Activated CD8-positive, alpha-beta T cell treated with anti-CD3 and anti-CD28 coated beads, Interleukin-2, amount 10 ng/mL, durations not matched to agents 7 days and 5 days (primary cell): ENCODE measurements at places on chromosomes 3 and 15. TPM values are rescaled to one million over a fixed set of nuclear protein-coding genes. Genes with fewer than 3 reads are reported as not detected.

DNA sequence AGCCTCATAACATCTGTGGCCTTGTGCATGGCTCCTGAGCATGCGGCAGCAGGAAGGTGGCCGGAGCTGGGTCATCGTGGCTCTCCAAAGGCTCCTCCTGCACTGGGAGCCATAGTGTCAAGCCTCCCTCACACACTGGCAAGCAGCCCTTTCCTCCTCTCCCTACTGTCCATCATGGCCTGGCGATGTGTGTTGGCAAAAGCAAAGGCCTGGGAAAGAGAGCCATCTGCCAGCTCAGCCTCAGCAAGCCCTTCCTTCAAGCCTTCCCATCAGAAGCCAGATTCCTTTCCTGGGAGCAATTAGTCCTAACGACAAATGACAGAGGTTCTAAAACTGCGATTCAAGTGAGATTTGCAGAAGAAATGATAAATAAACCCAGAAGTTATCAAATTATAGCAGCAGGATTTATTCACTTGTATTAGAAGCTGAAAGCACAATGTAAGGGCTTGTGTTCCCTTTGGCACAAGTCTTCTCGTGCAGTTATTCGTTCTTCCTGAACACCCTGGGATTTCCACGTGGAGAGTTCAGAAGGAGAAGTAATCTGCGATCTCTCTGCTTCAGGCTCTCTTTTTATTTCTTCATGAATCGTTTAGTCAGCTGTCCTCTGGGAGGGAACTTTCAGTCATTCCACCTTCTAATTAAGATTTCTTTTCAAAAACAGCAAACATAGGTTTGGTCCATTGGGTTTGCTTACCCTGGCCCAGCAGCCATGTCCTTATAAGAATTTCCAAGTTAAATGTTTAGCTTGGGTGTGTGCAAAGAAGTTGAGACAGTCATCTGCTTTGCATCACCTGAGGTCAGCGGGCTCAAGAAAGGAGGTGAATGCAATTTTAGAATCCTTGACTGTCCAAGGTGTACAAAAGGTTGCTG lies 110.3 kb upstream of the TMC3 start:
- DNase-seq, result no peak
- H3K27me3 ChIP-seq, result no peaks in the 10 kb centered on the region
- H3K4me3 ChIP-seq, result no peak overlapping the region
- H3K36me3 ChIP-seq, result no peaks in the 10 kb centered on the region

- H3K4me1 ChIP-seq, result peaks cover 49% of the 10 kb centered on the region
- DNase-seq, result no peak
- no peaks in the 10 kb centered on the region for H3K36me3 ChIP-seq
- no peaks in the 10 kb centered on the region for H3K27me3 ChIP-seq
- peak overlapping the region; percentile 24 for H3K27ac ChIP-seq
- H3K4me3 ChIP-seq, result no peak overlapping the region
Measured at GRCh38 chr15:63818191-63818590, 15.6 kb downstream of the HERC1 start.

- no peak overlapping the region for H3K27ac ChIP-seq
- H3K27me3 ChIP-seq, result no peaks in the 10 kb centered on the region
- no peak for DNase-seq
- no peaks in the 10 kb centered on the region for H3K4me1 ChIP-seq
- H3K36me3 ChIP-seq, result no peaks in the 10 kb centered on the region
Measured at GRCh38 chr3:67176396-67176795, 178.3 kb downstream of the KBTBD8 start.

- H3K27ac ChIP-seq, result no peak overlapping the region
- H3K27me3 ChIP-seq, result peaks cover 20% of the 10 kb centered on the region
- H3K4me1 ChIP-seq, result peaks cover 24% of the 10 kb centered on the region
- H3K4me3 ChIP-seq, result no peak overlapping the region
- H3K36me3 ChIP-seq, result peaks cover 10% of the 10 kb centered on the region
Measured at GRCh38 chr3:184713040-184713355, 1.1 kb upstream of the MAGEF1 start.

- peaks cover 27% of the 10 kb centered on the region for H3K27me3 ChIP-seq
- H3K36me3 ChIP-seq, result no peaks in the 10 kb centered on the region
- H3K27ac ChIP-seq, result no peak overlapping the region
- DNase-seq, result peak; percentile 39
Measured at GRCh38 chr3:146589899-146590508, 15.1 kb downstream of the PLSCR5 start.

GRCh38 chr3:167740961-167741587 lies 5.6 kb downstream of the SERPINI1 start:
- H3K36me3 ChIP-seq, result no peaks in the 10 kb centered on the region
- no peak overlapping the region for H3K27ac ChIP-seq
- H3K4me3 ChIP-seq, result no peak overlapping the region

GRCh38 chr3:129555153-129555550 lies 12.2 kb downstream of the H1-8 start:
- H3K4me3 ChIP-seq, result no peak overlapping the region
- H3K27me3 ChIP-seq, result peaks cover 20% of the 10 kb centered on the region
- peaks cover 24% of the 10 kb centered on the region for H3K4me1 ChIP-seq

- no peaks in the 10 kb centered on the region for H3K4me1 ChIP-seq
- no peaks in the 10 kb centered on the region for H3K36me3 ChIP-seq
- no peak overlapping the region for H3K27ac ChIP-seq
- H3K27me3 ChIP-seq, result no peaks in the 10 kb centered on the region
- no peak for DNase-seq
- no peak overlapping the region for H3K4me3 ChIP-seq
Measured at GRCh38 chr15:33215941-33216872, 21.7 kb upstream of the FMN1 start.

DNA sequence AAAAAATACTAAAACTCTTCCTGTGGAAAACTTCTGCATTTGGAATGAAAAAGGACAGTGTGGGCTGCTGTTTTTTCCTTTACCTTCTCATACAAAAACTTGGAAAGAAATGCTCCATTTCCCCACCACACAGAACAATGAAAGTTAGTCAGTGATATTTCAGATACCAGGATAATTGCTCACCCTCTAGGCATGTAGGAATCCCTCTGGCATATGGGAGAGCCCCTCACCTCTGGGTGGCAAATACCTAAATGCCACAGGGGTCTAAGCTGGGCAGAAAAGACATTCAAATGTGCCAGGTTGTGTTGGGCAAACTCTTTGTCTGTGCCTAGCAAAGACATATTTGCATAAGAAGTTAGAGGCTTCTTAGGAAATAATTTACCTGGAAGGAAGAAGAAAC lies 560.3 kb upstream of the NR2F2 start:
- no peak overlapping the region for H3K4me3 ChIP-seq
- no peak for DNase-seq
- H3K27ac ChIP-seq, result no peak overlapping the region
- H3K4me1 ChIP-seq, result no peaks in the 10 kb centered on the region
- no peaks in the 10 kb centered on the region for H3K36me3 ChIP-seq
- peaks cover 2% of the 10 kb centered on the region for H3K27me3 ChIP-seq

- peak overlapping the region; percentile 81 for H3K4me3 ChIP-seq
- H3K27ac ChIP-seq, result peak overlapping the region; percentile 89
- H3K4me1 ChIP-seq, result peaks cover 47% of the 10 kb centered on the region
- DNase-seq, result peak; percentile 78
- H3K27me3 ChIP-seq, result no peaks in the 10 kb centered on the region
Measured at GRCh38 chr3:51942603-51943450, 664 bp downstream of the PARP3 start.

DNA sequence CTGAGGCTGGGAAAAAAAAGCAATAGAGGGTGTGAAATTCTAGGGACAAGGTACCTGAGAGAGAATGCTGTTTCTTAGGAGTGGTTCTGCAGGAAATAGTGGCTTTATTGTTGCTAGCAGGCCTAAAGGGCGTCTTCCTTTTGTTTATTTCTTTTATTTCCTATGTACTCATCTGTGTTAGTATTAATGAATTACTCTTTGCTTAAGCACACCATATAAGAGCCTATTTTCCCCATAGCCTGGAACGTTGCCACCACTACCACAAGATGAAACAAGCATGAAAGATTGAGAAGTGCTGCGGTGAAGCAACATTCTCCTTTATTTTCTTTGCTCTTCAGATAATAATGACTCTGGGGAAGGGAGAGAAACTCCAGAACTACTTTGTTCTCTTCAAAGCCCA lies 21.3 kb upstream of the GOLIM4 start:
- H3K4me1 ChIP-seq, result no peaks in the 10 kb centered on the region
- no peak overlapping the region for H3K4me3 ChIP-seq
- H3K27me3 ChIP-seq, result peaks cover 2% of the 10 kb centered on the region
- no peaks in the 10 kb centered on the region for H3K36me3 ChIP-seq
- no peak for DNase-seq

- H3K27ac ChIP-seq, result no peak overlapping the region
- H3K36me3 ChIP-seq, result no peaks in the 10 kb centered on the region
- H3K4me1 ChIP-seq, result no peaks in the 10 kb centered on the region
- no peak for DNase-seq
- H3K27me3 ChIP-seq, result peaks cover 2% of the 10 kb centered on the region
Measured at GRCh38 chr3:180278583-180279188, 241.9 kb upstream of the PEX5L start.

DNA sequence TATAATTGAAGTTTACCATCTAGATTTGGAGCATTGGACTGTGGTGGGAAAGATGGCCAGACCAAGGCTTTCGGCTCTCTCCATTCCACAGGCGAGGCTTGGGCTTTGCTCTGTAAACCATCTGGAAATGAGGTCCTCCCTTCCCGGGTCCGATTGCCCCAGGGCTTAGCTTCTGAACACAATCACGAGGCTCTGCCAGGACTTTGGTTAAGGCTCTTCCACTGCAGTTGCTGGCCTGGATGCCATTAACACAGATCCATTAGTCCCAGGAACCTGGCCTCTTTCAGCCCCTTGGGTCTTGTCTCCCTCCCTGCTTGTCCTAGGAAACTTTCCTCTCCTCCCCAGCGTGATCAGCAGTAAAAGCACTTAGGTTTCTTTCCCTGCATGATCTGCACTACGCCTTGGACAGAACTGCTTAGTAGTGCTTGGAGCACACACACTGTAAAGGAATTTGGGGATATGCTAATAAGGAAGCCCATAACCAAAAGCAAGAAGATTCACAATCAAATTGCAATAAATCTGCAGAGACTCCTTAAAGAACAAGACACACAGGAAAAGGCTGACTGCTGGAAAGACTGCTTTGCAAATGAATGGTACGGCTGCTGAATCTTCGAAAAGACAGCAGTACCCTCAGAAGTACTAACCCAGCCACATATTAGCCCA lies 154.3 kb downstream of the ECT2 start:
- DNase-seq, result no peak
- no peaks in the 10 kb centered on the region for H3K4me1 ChIP-seq
- H3K36me3 ChIP-seq, result no peaks in the 10 kb centered on the region
- no peaks in the 10 kb centered on the region for H3K27me3 ChIP-seq
- H3K4me3 ChIP-seq, result no peak overlapping the region

DNA sequence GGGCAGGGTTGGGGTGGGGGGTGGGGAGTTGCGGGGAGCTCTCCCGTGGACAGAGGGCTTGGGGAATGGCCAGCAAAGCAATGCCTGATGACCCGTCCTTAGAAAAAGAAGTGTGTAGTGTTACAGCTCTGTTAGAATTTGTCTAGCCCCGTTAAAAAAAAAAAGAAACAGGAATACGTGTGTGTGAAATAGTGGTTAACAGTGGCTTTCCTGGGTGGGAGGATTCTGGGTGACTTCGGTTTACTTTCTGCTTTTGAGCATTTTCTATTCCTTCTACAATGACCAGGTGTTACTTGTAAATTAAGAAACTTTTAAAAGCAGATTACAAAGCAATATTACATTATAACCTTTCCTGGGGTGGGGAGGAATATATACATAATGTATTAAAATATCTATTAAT lies 25.0 kb downstream of the H1-8 start:
- no peak overlapping the region for H3K27ac ChIP-seq
- no peaks in the 10 kb centered on the region for H3K36me3 ChIP-seq
- H3K4me1 ChIP-seq, result no peaks in the 10 kb centered on the region
- peaks cover 5% of the 10 kb centered on the region for H3K27me3 ChIP-seq

GRCh38 chr3:6189384-6189783 lies 671.5 kb upstream of the GRM7 start:
- no peak for DNase-seq
- H3K4me3 ChIP-seq, result no peak overlapping the region
- H3K27me3 ChIP-seq, result no peaks in the 10 kb centered on the region

DNA sequence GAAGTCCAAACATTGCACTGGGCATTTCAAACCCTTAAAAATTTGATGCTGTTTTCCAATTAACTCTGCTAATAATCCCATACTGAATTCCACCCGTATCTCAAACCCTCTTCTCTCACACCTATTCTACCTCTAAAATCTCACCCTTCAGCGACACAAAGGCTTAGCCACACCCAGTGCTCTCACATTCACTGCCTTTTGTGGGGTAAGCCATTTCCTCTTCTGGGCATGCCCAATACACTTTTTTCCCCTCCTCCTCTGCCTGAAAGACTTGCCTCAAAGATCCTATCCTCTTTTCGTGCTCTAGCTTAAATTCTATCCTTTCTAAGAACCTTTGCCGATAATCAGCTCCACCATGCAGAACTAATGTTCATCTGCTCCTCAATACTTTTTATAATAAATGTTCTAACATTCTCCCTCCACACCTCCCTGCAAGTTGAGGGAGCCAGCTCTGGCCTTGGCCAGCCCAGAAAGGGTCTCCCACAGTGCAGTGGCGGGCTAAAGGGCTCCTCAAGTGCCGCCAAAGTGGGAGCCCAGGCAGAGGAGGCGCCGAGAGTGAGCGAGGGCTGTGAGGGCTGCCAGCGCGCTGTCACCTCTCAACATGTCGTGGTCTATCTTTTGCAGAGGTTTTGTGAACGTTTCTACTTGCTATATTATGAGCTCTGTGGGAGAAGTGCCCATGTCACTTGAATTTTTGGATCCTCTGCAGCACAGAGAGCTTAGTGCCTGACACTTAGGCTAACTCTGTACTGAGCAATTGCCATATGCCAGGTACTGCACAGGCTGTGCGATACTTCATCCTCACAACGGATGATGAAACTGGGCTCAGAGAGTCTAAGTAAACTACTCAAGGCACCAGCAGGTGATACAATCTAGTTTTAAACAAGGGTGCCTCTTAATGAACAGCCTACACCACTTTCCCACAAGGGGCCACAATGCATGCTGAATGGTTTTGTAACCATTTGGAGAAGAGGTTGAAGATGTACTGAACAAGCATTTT lies 53.6 kb upstream of the BCL6 start:
- H3K4me1 ChIP-seq, result peaks cover 73% of the 10 kb centered on the region
- DNase-seq, result peak; percentile 77
- H3K4me3 ChIP-seq, result peak overlapping the region; percentile 39
- peak overlapping the region; percentile 93 for H3K27ac ChIP-seq
- no peaks in the 10 kb centered on the region for H3K27me3 ChIP-seq
- H3K36me3 ChIP-seq, result peaks cover 46% of the 10 kb centered on the region

GRCh38 chr3:156685198-156685597 lies 10.8 kb downstream of the TIPARP start:
- peaks cover 69% of the 10 kb centered on the region for H3K36me3 ChIP-seq
- H3K4me3 ChIP-seq, result peak overlapping the region; percentile 9
- H3K27ac ChIP-seq, result peak overlapping the region; percentile 50
- no peaks in the 10 kb centered on the region for H3K27me3 ChIP-seq
- H3K4me1 ChIP-seq, result peaks cover 85% of the 10 kb centered on the region

IQCF5 gene
- not detected for total RNA-seq

C2CD4A gene
- not detected for total RNA-seq

MYRIP gene
- not detected for total RNA-seq

FYCO1 gene
- total RNA-seq, result 19.5 TPM

HTR3E gene
- total RNA-seq, result not detected

SPINK8 gene
- total RNA-seq, result not detected

ZCWPW2 gene
- 0.42 TPM for total RNA-seq

P2RY13 gene
- total RNA-seq, result not detected

PRR20G gene
- not detected for total RNA-seq
